Mucosa of gallbladder (tissue), 1 donor: ENCODE measurements at places on chromosomes 1 and 21. TPM values are rescaled to one million over a fixed set of nuclear protein-coding genes. Genes with fewer than 3 reads are reported as not detected.

DNA sequence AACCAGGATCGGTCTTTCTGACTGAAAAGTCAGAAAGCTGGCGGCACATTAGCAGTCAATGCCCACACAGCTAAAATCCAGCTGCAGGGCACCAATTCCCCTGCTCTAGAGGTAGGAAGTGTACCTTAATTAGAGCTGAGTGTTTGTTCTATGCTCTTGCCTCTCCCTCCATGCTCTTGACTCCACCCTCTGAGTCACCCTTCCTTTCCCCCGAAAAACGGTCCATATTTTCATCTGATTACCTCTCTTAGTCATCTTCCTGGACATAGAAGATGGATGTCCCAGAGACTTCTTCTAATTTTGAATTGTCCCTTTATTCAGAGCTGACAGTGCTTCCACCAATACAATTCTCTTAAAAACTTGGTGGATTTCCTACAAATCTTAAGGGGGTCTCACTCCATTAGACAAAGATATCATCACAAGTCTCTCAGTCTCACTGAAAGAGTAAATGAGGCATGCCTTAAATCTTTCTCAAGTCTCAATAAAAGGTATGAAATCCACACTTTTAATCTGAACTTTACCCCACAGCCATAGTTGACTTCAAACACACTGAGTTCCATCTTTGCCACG, 44.1 kb upstream of the SLC19A1 start:
- no peak for DNase-seq

GRCh38 chr1:203122159-203122558, 5.4 kb upstream of the ADORA1 start:
- DNase-seq: no peak

Gene CFAP107
- not detected for total RNA-seq

DNA sequence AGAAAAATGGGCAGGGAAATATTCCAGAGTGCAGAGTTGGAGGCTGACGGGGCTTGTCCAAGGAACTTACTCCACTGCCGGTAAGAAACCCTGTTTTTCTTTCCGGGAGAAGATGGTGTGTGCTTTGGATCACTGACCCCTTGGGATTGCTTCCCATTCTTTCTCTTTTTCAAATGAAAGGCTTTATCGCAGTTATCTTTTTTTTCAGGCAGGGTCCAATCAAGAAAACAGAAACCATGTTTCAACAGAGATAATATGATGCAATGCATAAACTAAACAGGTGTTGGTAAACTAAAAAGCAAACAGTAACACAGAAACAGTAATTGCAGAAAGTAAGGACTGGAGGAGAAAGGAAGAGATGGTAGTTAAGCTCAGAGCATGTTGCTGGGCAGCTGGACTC, 145.1 kb downstream of the LYPLAL1 start:
- DNase-seq: no peak

GRCh38 chr1:69743146-69743545, 175.4 kb downstream of the LRRC7 start:
- no peak for DNase-seq
